ENCODE measurements at places on chromosomes 4 and X. TPM values are rescaled to one million over a fixed set of nuclear protein-coding genes. Genes with fewer than 3 reads are reported as not detected.
A peak's percentile ranks its signal among the peaks of the same experiment; 100 is the strongest.

DNA sequence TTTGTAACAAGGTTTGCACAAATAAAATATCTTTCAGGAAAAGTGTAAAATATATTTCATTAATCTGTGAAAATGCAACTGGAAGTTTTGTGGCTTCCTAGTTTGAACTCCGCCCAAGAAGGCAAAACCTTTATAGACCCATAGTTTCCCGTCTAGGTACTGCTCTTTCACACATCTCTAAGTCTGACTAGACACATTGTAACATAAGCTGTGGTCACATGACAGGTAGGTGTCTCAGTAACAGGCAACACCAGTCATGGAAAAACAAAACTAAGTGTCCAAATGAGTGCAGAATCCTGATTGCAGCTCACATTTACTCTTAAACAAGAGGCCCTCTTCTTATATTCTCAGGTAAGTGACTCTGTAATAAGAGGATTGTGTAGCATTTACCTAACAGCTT lies 55.6 kb downstream of the SNCA start:
- no peak overlapping the region for H3K4me3 ChIP-seq
- no peaks in the 10 kb centered on the region for H3K4me1 ChIP-seq

GRCh38 chr4:2797545-2798305 lies 4.8 kb downstream of the SH3BP2 start:
- peak overlapping the region; percentile 78 for H3K27ac ChIP-seq
- no peaks in the 10 kb centered on the region for H3K36me3 ChIP-seq
- no peak overlapping the region for H3K4me3 ChIP-seq
- no peaks in the 10 kb centered on the region for H3K27me3 ChIP-seq

GRCh38 chr4:150104404-150105027 lies 26.3 kb downstream of the DCLK2 start:
- no peak overlapping the region for H3K4me3 ChIP-seq
- H3K36me3 ChIP-seq = no peaks in the 10 kb centered on the region
- DNase-seq = no peak
- no peaks in the 10 kb centered on the region for H3K4me1 ChIP-seq

DNA sequence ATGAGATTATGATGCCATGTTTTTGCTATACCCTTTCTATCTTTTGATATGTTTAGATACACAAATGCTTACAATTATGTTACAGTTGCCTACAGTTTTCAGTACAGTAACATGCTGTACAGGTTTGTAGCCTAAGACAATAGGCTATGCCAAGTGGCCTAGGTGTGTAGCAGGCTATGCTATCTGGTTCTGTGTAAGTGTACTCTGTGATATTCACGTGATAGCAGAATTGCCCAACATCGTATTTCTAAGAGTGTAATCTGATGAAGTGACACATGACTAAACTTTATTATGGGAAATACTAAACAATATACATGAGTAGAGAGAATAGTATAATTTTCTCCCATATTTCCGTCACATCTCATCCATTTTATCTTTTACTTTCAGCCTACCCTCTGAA lies 97.0 kb downstream of the CLDN22 start:
- H3K27me3 ChIP-seq = no peaks in the 10 kb centered on the region
- H3K36me3 ChIP-seq = no peaks in the 10 kb centered on the region
- no peak overlapping the region for H3K4me3 ChIP-seq
- no peak for DNase-seq
- H3K27ac ChIP-seq = no peak overlapping the region

DNA sequence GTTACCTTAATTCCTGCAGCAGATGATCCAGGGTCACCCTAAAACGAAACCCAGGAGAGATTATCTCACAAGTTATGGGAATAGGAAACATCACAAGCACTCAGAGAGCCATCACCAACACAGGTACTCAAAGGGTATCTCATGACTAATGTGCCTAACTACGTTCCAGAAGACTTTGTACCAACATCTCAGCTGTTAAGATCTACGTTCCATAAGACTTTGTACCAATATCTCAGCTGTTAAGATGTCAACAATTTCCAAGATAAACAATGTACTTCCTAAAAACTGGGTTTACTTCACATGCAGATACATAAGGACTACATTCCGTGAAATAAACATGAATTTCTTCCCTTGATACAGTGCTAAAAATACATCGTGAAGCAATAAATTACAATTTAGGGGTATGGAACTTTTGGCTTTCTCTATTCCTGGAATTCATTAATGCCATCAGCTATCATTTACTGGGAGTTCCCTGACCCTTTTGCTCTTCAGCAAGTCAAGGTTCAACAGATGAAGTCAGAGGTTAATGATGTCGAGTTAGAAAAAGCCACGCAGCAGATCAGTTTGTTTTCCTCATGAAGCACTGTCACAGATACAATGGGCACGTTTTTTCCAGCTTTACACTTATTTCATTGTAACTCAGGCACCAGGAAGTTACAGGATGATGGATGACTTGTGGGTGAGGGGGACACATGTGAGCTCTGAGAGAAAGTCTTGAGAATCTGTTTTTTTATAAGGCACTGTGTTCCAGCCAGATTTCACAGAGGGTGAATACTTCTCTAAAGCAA lies 127.0 kb upstream of the ETNPPL start:
- no peak for DNase-seq
- no peaks in the 10 kb centered on the region for H3K36me3 ChIP-seq
- no peak overlapping the region for H3K4me3 ChIP-seq
- no peaks in the 10 kb centered on the region for H3K4me1 ChIP-seq

GRCh38 chrX:15947648-15948317 lies 93.2 kb upstream of the AP1S2 start:
- H3K36me3 ChIP-seq = no peaks in the 10 kb centered on the region
- H3K4me3 ChIP-seq = no peak overlapping the region
- H3K27me3 ChIP-seq = no peaks in the 10 kb centered on the region
- H3K4me1 ChIP-seq = no peaks in the 10 kb centered on the region

- H3K36me3 ChIP-seq = no peaks in the 10 kb centered on the region
- no peaks in the 10 kb centered on the region for H3K4me1 ChIP-seq
- no peak overlapping the region for H3K4me3 ChIP-seq
- no peaks in the 10 kb centered on the region for H3K27me3 ChIP-seq
These were observed 212.1 kb upstream of the POF1B start for GRCh38 chrX:85591536-85591935.

- DNase-seq = no peak
- H3K27ac ChIP-seq = no peak overlapping the region
- H3K4me1 ChIP-seq = peaks cover 25% of the 10 kb centered on the region
- H3K27me3 ChIP-seq = no peaks in the 10 kb centered on the region
- H3K4me3 ChIP-seq = no peak overlapping the region
These were observed 99.8 kb downstream of the PHKA2 start for GRCh38 chrX:18883961-18884765.

The FAM47E gene
- 2.0 TPM for total RNA-seq

The NOCT gene
- 7.0 TPM for total RNA-seq

The C4orf36 gene
- not detected for total RNA-seq

The SUPT20HL2 gene
- not detected for total RNA-seq

The SLC25A4 gene
- 137 TPM for total RNA-seq

The PIN4 gene
- total RNA-seq = 12.9 TPM

The ZCCHC12 gene
- total RNA-seq = 0.11 TPM

The GPM6B gene
- total RNA-seq = 33.2 TPM
